Stimulated activated CD8-positive, alpha-beta memory T cell treated with anti-CD3 and anti-CD28 coated beads, Interleukin-4, amount 100 ng/mL, for 4 hours (primary cell): ENCODE measurements at places on chromosomes 3 and 15.

- DNase-seq: no peak
Observed at GRCh38 chr3:66259566-66260255, 38.9 kb downstream of the SLC25A26 start.

DNA sequence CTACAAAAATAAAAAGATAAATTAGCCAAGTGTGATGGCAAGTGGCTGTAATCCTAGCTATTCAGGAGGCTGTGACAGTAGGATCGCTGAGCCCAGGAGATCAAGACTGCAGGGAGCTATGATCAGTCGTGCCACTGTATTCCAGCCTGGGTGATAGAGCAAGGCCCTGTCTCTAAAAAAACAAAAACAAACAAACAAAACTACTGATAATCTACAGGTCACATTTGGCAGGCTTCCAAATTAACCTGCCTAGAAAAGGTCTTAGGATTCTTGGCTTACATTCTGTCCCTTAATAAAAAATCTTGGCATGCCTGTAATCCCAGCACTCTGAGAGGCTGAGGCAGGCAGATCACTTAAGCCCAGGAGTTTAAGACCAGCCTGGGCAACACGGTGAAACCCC lies 33.4 kb upstream of the SETD2 start:
- DNase-seq: no peak

- DNase-seq: no peak
Observed at GRCh38 chr3:46027736-46028397, 584 bp upstream of the XCR1 start.

DNA sequence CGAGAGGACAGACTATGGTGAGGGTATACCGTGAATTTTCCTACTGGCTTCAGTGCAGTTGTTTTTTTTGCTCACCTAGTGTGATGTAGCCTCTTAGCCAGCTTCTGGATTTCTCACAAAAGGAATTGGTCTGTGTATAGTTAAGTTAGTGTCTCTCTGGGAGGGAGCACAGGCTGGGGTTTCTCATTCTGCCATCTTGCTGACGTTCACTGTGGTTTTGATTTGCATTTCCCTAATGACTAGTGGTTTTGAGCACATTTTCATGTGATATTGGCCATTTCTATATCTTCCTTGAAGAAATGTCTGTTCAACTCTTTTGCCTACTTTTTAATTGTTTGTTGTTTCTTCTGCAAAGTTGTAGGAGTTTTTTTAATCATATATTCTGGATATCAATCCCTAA lies 2.2 kb upstream of the CD86 start:
- DNase-seq: no peak

GRCh38 chr3:194686816-194687637 lies 1.3 kb downstream of the FAM43A start:
- DNase-seq: no peak
